ENCODE measurements at places on chromosomes 16 and 17.

GRCh38 chr17:52536489-52536888, 378.0 kb upstream of the CA10 start:
- no peak for DNase-seq

DNA sequence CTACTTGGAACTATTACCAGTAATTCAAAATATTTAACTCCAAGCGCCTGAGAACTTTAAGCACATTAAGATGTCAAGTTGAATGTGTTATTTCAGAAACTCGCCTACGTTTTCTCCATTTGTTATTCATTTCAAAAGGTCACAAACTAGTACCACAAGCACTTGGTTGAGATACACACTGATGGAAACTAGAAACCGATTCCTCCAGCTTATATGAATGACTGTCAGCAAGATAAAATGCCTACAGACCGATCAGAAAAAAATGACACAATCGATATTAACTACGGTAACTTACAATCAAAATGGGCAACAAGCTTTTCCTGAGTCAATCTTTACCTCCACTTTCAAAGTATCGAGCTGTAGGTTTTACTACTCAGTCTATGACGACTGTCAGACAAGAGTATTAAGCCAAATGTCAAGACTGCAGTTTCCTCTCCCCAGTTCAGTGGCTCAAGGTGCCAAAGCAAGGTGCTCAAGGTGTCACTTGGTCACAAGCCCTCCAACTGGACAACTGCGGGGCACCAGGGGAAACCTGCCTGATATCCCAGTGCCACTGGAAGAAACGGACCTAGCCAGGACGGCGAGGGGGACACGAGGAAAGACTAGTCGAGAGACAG, 678 bp downstream of the SRP68 start:
- DNase-seq, result no peak

DNA sequence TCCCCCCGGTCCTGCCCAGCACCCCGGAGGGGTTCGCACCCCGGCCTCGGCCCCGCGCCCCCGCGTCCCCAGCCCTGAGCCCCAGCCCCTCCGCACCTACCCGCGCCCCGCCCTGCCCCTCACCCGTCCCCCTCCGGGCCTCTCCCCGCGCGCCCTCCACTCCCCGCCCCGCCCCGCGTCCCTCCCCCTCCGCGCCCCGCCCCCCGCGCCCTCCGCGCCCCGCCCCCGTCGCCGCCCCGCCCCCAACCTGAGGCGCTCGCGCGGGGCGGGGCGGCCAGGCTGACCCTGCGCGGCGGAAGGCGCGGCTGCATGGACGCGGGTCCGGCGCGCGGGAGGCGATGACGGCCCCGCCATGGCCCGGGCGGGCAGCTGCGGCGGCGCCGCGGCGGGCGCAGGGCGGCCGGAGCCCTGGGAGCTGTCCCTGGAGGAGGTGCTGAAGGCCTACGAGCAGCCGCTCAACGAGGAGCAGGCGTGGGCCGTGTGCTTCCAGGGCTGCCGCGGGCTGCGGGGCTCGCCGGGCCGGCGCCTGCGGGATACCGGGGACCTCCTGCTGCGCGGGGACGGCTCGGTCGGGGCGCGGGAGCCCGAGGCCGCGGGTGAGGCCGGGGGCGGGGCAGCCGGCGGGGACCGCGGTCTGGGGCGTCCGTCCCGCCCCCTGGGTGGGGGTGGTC, at the start of gene SPIRE2:
TSS of gene SPIRE2 (plus strand) at position 277 of the 671 bp plus-strand sequence. CDS start at position 353, 76 bp downstream.
- DNase-seq, result peak; percentile 47

DNA sequence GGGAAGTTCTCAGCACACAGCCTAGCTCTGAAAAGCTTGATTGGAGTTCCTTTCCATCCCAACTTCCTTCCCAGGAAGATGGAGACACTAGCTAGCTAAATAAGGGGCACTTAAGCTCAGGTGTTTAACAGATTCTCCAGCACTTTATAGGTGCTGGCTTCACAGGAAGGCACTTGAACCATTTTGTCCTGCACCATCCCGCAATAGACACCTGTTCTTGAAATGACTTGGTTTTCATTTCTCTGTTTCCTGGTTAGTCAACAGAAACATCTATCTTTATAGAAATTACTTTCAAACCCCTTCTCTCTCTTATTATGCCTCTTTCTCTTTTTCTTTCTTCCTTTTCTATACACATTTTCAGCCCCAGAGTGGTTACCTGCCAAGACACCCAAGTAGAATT, 409.9 kb upstream of the ZFHX3 start:
- no peak for DNase-seq

- no peak for DNase-seq
Measured at GRCh38 chr16:59192551-59193199, 458.6 kb upstream of the GOT2 start.

- DNase-seq, result no peak
Measured at GRCh38 chr17:81607431-81607830, 29.5 kb downstream of the NPLOC4 start.

GRCh38 chr16:89711601-89712273, 9.0 kb downstream of the VPS9D1 start:
- peak; percentile 58 for DNase-seq

DNA sequence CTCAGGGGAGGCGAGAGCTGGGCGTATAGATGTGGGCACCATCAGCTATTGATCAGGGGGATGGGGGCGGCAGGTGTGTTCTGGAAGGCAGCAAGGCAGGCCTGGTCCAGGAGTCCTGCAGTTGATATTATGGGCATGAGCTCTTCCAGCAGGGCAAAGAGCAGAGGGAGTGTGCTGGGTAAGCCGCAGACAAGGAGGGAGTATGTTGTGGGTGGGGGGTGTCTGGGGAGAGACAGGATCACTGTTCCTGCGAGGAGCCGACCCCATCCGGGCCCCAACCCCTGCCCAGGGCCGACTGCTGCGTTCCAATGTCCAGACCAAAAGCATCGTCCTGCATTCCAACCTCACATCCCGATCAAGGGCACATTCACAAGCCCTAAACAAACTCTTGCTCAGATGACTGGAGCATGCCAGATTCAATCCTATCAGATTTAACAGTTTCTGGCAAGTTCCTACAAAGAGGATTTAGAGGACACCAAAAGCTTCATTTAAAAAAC, 9.2 kb downstream of the MXRA7 start:
- DNase-seq, result no peak

DNA sequence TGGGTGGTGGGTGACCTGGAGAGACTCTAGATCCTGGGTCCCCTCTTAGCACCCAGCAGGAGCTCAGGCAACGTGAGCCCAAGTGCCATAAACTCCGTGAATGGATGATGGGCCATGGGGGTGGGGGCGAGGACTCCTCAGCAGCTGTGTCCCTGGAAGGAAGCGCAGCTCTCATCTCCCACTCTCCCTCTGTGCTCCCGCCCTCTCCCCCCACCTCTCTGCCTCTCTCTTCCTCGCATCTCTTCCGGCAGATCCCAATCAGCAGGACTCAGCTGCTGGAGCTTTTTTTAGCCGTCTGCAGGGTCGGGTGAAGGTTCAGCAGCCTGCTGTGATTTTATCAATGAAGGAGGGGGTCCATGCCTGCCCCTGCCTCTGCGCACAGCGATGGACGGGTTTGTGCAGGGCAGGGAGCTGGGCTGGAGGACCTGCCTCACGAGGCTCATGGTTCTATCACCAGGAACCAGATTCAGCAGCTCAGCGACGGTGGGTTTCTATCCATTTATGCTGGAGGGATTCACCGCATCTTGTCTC, 8.3 kb downstream of the CCR7 start:
- no peak for DNase-seq

DNA sequence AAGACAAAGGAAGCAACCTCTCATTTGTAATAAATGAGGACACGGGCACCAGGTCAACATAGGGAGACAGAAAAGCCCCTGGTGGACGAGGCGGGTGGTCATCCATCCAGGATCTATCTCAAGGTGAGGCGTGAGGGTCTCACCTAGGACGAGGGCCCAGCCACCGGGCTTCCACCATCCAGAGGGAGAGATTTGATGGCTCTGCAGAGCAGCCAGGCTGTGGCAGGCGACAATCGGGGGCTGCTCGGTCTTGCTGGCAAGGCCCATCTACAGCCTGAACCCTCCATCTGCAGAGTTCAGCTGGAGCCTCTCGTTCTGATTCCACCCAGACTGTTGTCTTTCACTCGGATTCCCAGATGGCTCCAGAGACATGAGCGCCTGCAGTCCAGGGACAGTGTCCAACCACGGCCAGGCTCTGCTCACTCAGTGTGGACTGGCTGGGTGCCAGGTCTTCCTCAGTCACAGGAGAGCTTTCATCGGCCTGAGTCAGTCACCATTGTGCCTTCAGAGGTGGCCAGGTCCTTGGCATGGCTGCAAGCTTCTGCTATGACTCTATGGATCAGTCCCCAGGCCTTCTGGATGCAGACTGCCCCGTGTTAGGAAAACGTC, 5.9 kb downstream of the LITAFD start:
- DNase-seq, result no peak

- DNase-seq, result no peak
Measured at GRCh38 chr17:51618476-51618875, 358.1 kb downstream of the UTP18 start.

DNA sequence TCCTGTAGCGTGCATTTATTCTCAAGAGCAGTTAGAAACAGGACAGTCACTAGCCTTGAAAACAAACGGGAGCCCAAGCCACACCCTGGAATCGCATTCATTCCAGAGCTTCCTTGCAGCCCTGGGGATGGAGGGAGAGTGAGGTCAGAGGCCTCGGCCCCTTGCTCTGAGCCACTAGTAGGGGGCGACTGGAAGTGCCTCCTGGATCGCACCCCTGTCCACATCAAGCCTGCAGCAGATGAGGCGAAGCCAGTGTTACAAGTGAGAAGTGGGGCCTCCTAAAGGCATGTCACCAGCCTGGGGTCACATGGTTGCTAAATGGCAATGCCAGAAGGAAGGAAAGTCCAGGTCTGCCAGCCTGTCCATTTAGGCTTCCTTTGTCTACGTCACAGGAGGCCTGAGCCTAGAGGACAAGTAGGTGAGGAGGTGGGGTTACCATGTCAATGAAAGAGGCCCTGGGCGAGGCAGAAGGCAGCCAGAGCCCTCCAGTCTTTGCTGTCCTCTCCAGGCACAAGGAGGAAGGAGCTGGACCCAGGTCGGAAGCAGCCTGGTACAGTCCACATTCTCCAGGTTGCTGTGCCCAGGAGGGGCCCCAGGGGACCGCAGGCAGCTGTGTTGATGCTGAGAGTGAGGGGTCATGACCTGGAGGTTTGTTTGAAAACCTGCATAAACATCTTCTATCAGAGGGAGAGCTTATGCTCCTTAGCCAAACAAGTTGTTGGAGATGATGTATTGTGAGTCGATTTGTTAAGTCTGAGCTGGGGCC, 3.0 kb upstream of the RCVRN start:
- DNase-seq, result no peak

DNA sequence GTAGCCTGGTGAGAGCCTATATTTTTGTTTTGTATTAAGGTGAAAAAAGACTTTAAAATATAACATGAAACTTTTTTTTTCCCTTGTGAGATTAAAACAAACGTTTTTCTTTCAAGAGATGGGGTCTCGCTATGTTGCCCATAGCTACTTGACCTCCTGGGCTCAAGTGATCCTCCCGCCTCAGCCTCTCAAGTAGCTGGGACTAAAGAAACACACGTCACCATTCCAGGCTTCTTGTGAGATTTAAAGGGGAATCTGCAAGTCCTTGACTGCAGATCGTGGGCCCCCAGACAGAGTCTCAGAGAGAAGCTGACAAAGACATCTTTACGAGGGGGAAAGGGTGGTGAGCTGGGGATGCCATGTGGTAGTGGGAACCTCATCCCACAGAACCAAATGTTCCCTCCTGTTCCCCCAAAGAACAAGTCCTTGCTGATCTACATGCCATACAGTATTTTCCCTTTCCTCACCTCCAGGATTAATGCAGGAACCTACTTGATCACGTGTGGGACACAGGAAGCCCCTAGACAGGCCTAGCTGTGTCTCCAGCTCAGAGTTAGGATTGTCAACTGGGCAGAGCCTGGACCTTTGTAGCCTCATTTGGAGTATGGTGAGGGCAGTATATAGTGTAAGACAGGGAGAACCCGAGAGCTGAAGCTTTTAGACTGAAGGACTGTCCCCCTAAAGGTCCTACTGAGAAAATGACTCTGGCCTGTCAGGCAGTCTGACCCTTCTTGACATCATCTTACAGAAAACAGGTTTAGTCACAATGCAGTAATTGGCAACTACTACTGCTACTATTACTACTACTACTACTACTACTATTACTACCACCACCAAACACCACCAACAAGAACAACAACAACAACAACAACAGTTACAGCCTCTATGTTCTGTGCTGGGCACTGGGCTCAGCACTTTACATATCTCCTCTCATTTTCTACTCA, 4.1 kb downstream of the MAP3K14 start:
- DNase-seq, result no peak

- no peak for DNase-seq
Measured at GRCh38 chr17:7248796-7249195, 2.7 kb downstream of the CTDNEP1 start.

DNA sequence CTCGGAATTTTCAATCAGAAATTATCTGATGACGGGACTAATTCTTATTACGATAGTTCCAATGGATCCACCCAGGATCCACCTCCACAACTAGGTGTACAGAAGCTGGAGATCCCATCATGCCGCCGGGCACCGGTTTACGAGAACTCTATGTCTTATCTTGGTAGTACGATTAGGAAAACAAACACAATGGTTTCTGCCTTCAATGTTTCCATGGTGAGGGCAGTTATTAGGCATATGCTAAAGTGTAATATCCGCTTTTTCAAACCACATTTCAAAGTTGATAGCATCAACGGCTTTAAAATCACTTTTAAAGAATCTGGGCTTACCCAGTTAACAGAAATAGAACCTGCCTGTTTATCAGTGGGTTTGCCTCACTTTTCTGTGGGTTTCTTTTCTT, 705.7 kb downstream of the MAF start:
- DNase-seq, result no peak

All from T-helper 1 cell (primary cell).